ENCODE measurements at places on chromosomes 7 and 10.
A peak's percentile ranks its signal among the peaks of the same experiment; 100 is the strongest.

DNA sequence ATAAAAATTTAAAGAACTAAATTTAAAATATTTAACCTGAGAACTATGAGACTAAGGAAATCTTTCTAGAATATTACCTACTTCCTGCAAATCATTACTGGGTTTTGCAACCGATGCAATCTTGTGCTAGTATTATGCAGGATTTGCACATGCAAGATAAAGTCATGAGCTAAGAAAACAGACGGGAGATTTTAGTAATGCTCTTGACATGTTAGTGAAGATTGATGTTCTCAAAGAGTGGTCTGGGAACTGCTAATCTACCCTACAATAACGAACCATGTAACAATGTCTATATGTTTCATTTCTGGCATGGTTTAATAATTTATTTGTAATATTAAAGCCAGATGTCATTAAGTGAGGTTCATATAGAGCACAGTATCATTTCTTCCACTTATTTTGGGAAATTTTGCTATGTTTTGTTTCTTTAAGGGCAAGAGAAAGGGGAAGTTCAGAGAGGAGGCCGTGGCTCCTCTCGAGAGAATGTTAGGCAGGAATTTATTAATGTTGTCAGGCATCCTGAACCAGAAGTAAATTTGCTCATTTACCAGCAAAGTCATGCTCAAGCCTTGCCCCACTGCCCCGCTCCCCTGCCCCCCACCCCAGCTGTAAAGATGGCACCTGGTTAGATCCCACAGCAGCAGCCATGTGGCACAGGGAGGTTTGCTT, 22.8 kb downstream of the LRRC17 start:
- no peak for DNase-seq

DNA sequence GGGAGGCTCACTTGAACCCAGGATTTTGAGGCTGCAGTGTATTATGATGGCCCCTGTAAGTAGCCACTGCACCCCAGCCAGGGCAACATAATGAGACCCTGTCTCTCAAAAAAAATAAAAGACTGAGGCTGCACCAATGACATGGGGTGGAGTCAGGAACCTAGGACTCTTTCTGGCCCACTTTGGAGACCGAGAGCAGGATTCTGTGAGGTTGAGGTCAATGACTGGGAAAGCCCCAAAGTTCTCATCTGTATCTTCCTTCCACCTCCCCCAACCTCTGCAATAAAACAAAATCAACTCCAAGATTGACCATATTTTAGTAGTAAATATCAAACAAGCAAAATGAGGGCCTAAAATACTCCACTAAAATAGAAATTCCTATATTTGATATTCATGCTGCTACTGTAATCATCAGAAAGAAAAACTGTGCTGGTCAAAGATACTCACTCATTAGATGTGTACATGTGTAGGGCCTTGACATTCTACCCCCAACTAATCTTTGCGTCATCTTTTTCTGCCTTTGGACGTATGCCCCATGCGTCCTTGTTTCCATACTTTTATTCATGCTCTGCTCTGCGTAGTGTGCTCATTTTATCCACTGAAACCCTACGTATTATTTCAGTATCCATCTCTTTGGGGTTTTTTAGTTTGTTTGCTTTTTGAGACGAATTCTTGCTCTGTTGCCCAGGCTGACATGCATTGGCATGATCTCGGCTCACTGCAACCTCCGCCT, 23.8 kb downstream of the WBP1L start:
- DNase-seq: no peak

DNA sequence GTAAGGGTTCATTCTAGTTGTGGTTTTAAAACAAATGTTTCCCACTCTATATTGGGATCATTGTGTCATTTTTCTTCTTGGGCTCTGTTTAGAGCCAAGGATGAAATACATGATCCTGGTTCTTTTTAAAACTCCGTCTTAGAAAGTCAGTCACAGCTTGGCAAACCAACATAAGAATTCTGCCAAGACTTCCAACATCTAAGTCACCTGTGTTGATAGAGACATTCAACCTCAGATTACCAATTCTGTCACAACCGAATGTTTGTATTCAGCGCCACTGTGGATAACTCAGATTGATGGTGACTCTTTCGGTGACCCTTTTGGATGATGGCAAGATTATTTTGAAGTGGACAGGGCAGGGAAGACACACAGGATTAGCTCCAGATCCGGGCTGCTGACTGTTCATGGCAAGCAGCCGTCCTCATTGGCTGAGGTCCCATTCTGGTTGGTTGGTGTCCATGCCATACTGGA, 255.4 kb downstream of the ARHGAP21 start:
- no peak for DNase-seq

DNA sequence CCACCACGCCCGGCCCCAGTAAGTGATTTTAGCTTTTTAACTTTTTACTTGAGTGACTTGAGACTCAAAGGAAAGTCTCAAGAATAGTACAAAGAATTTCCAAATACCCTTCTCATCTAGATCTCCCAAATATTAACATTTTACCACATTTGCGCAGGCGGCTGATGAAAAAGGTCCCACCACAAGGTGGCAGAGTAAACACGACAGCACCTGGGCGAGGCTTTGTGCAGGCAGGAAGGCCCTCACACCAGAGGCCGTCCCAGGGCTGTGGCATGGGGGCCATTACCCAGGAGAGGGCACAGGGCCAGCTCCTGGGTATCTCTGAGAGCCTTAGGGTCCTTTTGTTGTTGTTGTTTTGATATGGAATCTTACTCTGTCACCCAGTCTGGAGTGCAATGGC, 50.0 kb upstream of the WIPI2 start:
- peak; percentile 52 for DNase-seq

DNA sequence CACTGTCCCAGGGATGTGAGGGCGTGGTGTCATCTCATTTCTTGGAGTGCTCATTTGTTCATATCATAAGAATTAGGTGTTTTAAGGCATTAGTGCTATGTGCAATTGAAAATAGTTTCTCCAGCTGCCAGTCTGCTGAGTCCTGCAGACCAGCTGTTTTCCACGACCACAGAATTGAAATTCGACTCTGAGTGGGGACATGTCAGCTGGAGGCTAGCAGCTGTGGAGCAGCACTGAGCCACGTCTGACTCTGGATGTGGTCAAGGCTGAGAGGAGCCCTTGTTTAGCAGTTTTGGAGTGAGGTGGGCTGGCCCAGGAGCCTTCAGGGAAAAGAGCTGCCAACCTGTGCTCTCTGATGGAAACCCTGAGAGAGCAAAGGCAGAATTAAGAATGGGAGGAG, 156.3 kb upstream of the GRB10 start:
- DNase-seq: peak; percentile 91

DNA sequence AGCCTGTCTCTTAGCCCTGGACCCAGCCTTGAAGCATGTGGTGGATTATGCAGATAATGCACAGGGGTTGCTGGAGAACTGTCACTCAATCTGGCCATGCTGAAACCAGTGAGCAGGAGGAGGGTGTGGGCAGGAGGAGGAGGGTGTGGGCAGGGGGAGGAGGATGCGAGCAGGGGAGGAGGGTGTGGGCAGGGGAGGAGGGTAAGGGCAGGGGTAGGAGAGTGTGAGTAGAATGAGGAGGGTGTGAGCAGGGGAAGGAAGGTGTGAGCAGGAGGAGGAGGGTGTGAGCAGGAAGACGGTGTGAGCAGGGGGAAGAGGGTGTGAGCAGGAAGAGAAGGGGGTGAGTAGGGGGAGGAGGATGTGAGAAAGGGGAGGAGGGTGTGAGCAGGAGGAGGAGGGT, 18.8 kb downstream of the CAMK2B start:
- DNase-seq: no peak

DNA sequence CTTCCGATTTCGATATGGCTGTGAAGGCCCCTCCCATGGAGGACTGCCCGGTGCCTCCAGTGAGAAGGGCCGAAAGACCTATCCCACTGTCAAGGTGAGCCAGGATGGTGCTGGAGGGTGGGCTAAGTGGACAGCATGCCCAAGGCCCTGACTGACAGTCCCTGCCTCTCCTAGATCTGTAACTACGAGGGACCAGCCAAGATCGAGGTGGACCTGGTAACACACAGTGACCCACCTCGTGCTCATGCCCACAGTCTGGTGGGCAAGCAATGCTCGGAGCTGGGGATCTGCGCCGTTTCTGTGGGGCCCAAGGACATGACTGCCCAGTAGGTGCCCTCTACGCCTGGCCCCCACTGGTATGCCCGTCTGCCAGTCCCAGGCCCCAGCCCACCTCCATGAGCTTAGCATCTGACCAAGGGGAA, 1.2 kb downstream of the NFKB2 start:
- DNase-seq: no peak

DNA sequence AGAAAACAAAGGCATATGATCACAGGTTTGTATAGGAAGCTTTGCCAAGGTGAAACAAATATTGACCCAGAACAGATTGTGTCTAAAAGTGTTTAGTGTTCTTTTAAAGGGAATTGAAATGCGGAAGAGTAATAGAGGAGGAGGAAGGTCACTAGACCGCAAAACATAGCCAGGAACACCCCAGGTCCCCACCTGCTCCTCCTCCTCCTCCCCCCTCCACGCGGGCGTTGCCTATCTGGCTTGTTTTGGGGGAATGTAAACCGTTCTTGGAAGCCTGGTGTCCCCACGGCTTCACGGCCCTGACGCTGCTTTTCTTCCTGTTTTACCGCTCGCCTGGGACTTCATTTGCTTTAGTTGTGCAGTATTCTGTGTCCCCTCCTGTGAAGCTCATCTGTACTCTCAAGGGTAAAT, 81.0 kb upstream of the PFKP start:
- no peak for DNase-seq

DNA sequence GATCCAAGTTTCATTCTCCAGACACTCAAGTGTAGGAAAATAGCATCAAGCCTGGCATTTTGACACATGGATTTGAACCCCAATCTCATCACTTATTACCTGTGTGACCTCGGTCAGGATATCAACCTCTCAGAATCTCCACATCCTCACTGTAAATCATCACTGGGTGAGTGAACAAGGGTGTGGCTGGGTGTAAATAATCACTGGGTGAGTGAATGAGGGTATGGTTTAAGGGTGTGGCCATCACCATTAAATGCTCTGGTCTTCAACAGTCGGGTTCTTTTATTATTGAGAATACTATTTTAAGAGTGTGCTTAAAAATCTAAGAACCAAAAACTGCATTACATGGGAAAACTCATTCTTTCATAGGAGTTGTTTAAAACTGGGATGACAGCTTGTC, 200.1 kb downstream of the DOCK4 start:
- DNase-seq: no peak

DNA sequence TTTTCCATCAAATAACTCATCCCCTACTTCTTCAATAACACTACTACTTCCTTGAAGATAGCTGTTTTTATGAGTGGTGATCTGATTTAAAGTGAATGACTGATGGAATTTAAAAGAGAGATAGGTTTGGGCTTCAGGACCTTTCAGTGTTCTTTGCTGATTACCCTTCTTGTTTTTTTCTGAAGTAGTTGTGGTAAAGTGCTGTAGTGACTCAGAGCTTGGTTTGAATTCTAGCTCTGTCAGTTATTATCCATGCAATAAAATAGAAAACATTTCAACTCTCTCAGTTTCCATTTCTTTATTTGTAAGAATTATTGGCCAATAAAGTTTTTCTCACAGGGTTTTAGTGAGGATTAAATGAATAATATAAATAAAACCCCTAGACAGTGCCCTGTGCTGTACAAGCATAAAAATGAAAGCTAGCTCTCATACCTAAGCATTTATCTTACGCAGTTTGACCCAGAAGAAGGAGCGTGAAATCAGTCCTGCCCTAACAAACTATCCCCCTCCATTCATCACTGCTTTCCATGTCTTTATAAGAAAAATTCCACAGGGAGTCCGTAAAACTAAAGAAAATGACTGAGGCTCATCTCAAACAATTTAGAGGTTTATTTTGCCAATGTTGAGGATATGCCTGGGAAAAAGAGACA, 25.1 kb upstream of the AKAP9 start:
- DNase-seq: no peak

GRCh38 chr10:5356302-5356763, 8.4 kb upstream of the UCN3 start:
- DNase-seq: no peak

DNA sequence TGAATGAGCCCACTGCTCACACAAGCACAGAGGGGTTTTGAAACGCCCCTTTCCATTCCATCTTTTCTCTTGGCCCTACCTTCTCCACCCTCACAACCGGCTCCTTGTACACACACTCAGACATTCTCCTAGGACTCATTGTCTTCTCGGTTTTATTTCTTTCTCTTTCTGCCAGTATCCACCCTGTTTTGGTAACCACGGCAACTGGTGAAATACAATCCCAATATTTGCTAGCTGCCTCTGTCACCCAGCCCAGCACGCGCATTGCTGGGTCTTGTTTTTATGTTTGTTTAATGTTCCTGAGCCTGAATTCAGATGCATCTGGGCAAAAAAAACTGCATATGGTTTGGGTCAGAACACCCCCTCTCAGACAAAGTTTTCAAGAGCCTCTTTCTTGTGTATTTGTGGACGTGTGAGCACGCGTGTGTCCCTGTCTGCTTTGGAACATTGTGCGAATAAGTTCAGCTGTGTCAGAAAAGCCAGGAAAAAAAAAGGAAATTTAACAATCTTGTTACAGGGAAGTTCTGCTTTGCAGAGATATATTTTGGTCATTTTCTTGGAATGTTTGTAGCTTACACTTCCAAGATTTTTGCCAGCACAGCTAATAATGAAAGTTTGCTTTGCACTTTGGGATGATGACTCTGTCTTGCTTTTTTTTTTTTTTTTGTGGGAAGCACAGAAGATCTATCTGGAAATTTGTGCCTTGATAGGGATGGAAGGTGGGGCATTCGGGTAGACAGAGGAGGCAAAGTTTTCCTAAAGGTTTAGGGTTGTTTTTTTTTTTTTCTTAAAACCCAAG, 225.9 kb downstream of the TRIL start:
- DNase-seq: peak; percentile 24

- no peak for DNase-seq
These were observed 48.4 kb upstream of the FAM20C start for GRCh38 chr7:143811-144453.

All from SJCRH30 (cell line).